ENCODE measurements at places on chromosomes 11 and 22. TPM values are rescaled to one million over a fixed set of nuclear protein-coding genes. Genes with fewer than 3 reads are reported as not detected.

DNA sequence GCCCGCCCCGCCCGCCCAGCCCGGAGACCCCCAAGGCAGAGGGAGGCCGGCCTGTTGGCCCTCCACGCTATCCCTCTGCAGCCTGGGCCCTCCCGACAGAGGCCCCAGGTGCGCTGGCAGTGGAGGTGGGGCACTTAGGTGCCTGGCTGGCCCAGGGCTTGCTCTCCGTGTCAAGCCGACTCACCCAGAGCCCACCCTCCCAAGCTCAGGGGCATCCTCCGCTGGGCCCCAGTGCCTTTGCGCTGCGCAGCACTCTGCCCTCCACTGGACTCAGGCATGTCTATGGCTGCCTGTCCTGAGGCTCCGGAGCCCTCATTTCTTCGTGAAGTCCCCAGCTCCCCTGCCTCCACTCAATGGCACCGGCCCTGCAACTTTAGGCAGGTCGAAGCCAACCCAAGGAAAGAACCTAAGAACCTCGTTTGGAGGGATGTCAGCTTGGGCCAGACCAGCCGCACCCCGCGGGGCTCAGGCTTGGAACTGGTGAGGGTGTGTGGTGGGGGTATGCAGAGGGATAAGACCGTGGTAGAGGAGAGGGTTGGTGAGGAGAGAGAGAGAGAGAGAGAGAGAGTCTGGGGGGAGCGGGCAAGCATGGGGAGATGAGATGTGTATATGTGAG is 6.1 kb downstream of the SMIM45 start:
- no peak for DNase-seq

Gene OVCH2
- under 0.01 TPM for total RNA-seq

DNA sequence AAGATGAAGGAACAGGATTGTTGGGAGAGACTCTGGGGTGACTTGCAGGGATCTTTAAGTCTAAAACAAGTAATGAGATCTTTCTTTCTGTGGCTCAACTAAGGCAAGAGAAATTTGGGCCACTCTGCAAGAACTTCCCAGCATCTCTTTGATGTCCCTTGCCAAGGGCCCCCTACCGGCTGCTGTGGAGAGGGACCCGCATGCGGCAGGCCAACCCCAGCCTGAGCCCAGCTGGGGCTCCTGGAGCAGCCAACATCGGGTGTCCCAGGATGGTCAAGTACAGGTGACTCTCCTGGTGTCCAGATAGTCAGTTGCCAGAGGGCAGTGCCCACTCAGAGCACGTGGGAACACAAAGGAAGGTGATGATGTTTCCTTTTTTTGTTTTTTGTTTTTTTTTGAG is 363.2 kb downstream of the TBC1D22A start:
- no peak for DNase-seq

- no peak for DNase-seq
Measured at GRCh38 chr11:105489446-105489845, 120.4 kb upstream of the GRIA4 start.

DNA sequence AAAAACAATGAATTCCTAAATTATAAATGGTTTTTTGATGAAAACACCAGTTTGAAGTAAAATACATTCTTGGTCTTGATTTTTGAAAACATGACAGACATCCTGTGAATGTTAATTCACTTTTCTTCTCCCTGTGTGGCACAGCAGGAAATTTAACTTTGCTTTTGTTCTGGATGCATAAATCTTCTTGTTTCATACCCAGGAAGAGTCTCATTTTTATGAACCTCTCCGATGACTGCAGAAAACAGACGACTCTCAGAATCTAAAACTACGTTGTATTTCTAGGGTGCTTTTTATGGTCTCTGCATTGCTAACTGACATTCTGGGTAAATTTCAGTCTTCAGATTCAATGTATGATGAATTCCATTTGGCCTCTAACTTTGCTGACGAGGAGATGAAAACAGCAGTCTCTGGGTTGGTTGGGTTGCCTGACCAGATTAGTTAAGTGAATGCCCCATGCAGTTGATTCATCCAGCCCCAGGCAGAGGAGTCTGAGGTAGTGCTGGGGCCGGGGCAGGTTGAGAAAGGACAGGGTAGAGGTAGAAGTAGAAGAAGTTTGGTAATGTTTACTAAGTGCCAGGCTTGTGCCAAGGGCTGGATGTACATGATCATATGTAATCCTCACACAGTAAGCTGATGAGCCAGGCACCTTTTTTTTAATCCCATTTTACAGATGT is 20.1 kb downstream of the TCP11L1 start:
- DNase-seq = peak; percentile 77

Gene SCGB1C1
- total RNA-seq = not detected

GRCh38 chr11:111624608-111625007 is 22.4 kb downstream of the SIK2 start:
- DNase-seq = no peak

Gene NAALAD2
- total RNA-seq = not detected

GRCh38 chr11:115996125-115996807 is 492.1 kb upstream of the CADM1 start:
- no peak for DNase-seq

- no peak for DNase-seq
Measured at GRCh38 chr11:36193721-36194120, 95.5 kb downstream of the COMMD9 start.
